ENCODE measurements at places on chromosomes 3 and 15. TPM values are rescaled to one million over a fixed set of nuclear protein-coding genes. Genes with fewer than 3 reads are reported as not detected.

The DUOX1 gene
- not detected for total RNA-seq

The STRIT1 gene
- not detected for total RNA-seq

DNA sequence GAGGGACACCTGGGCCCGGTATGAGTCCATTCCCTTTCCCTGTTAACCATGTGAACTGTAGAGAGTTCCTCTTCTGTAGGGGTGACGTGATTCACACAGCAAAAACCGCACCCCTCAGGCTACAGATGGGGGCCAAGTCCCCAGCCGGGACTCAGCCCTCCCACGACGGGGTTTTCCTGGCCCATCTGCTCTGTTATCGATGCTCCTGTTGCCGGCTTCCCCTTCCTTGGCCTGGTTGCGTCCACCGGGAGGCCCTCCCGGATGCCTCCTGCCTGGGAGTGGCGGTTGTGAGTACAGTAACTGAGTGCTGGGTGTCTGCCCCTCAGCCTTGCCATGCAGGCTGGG lies 817 bp upstream of the PLXNA1 start:
- H3K27ac ChIP-seq: peak overlapping the region; percentile 91
- H3K36me3 ChIP-seq: no peaks in the 10 kb centered on the region
- no peak for DNase-seq
- H3K27me3 ChIP-seq: no peaks in the 10 kb centered on the region
- peak overlapping the region; percentile 57 for H3K4me3 ChIP-seq

- H3K27ac ChIP-seq: no peak overlapping the region
- H3K36me3 ChIP-seq: no peaks in the 10 kb centered on the region
- no peaks in the 10 kb centered on the region for H3K27me3 ChIP-seq
- H3K4me3 ChIP-seq: no peak overlapping the region
- peaks cover 2% of the 10 kb centered on the region for H3K4me1 ChIP-seq
- no peak for DNase-seq
Observed at GRCh38 chr3:48305396-48305795, 28.1 kb downstream of the SPINK8 start.

- H3K4me1 ChIP-seq: no peaks in the 10 kb centered on the region
- no peaks in the 10 kb centered on the region for H3K36me3 ChIP-seq
- no peak overlapping the region for H3K27ac ChIP-seq
- H3K4me3 ChIP-seq: no peak overlapping the region
- no peaks in the 10 kb centered on the region for H3K27me3 ChIP-seq
Observed at GRCh38 chr3:171204942-171205341, 178.4 kb upstream of the SLC2A2 start.

GRCh38 chr3:55765906-55766701 lies 279.0 kb upstream of the WNT5A start:
- no peak overlapping the region for H3K27ac ChIP-seq
- no peaks in the 10 kb centered on the region for H3K36me3 ChIP-seq
- no peaks in the 10 kb centered on the region for H3K27me3 ChIP-seq
- H3K4me1 ChIP-seq: no peaks in the 10 kb centered on the region

GRCh38 chr3:134640872-134641470 lies 9.9 kb downstream of the KY start:
- no peak for DNase-seq
- H3K27ac ChIP-seq: no peak overlapping the region
- no peak overlapping the region for H3K4me3 ChIP-seq
- H3K27me3 ChIP-seq: no peaks in the 10 kb centered on the region
- H3K4me1 ChIP-seq: no peaks in the 10 kb centered on the region

DNA sequence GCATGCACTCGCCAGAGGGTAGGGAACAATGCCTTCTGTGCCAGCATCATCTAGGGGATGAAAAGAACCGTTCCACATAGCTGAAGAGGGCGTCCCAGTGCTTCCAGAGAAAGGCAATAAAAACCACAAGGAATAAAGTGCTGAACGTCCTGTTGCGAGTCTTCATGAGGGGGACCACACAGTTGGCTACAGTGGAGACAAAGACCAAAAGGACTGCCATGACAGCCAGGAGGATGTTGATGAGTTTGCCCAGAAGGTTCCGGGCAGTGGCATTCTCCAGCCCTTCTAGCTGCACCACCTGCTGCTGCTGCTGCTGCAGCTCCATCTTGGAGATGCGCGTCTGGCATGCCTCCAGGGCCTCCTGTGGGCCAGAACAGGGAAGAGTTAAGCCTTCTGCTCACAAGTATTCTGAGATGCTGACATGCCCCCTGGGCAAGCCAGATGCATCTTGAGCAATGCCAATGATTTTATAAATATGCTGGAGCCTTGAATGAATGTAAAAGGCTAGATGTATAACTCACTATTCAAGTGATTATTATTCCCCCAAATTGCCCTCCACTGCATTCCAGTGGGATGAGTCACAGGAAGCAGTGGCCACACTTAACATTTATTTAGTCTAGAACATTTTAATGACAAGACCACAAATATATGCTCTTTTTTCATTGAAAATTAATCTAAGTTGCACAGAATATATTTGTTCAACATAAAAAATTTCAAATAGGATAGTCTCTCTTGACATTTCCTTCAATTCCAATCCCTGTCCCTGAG lies 45.1 kb upstream of the PLXND1 start:
- H3K4me3 ChIP-seq: no peak overlapping the region
- no peaks in the 10 kb centered on the region for H3K27me3 ChIP-seq
- DNase-seq: no peak
- H3K27ac ChIP-seq: no peak overlapping the region

All from naive thymus-derived CD4-positive, alpha-beta T cell (primary cell).